Astrocyte (in vitro differentiated cells and primary cell): ENCODE measurements at places on chromosomes 3 and 15. TPM values are rescaled to one million over a fixed set of nuclear protein-coding genes. Genes with fewer than 3 reads are reported as not detected.

The TLNRD1 gene
- total RNA-seq = 24.2 and 24.3 TPM in 2 replicates

The KCNMB3 gene
- 0.75 and 1.7 TPM in 2 replicates for total RNA-seq

The KBTBD13 gene
- total RNA-seq = not detected in 2 replicates

The CRABP1 gene
- 0.30 TPM in 1 of 2 replicates, not detected in the other for total RNA-seq

The SLC6A11 gene
- total RNA-seq = 0.34 and 0.36 TPM in 2 replicates

The CSK gene
- 45.4 and 49.8 TPM in 2 replicates for total RNA-seq

The TMIE gene
- 0.34 and 0.53 TPM in 2 replicates for total RNA-seq

The ACSBG1 gene
- total RNA-seq = not detected in 2 replicates

The GOLGA6D gene
- total RNA-seq = not detected in 2 replicates

The ZNF717 gene
- 2.4 and 2.7 TPM in 2 replicates for total RNA-seq

The CAPN3 gene
- 0.38 and 0.57 TPM in 2 replicates for total RNA-seq

The WDR73 gene
- 22.1 and 23.9 TPM in 2 replicates for total RNA-seq

The NOX5 gene
- 0.09 and 0.14 TPM in 2 replicates for total RNA-seq

The OXTR gene
- 2.2 and 3.0 TPM in 2 replicates for total RNA-seq

The TAGLN3 gene
- total RNA-seq = 7.9 and 8.7 TPM in 2 replicates

The PARP15 gene
- total RNA-seq = 0.09 and 0.22 TPM in 2 replicates

The LTF gene
- not detected in 2 replicates for total RNA-seq

The ZMAT3 gene
- 89.1 and 89.6 TPM in 2 replicates for total RNA-seq

The AHSG gene
- not detected in 2 replicates for total RNA-seq

The SI gene
- total RNA-seq = not detected in 2 replicates

The CACNA1D gene
- 0.41 and 0.55 TPM in 2 replicates for total RNA-seq

The ZNF710 gene
- 26.9 and 27.2 TPM in 2 replicates for total RNA-seq

The COL7A1 gene
- 25.8 and 28.7 TPM in 2 replicates for total RNA-seq

The GABRG3 gene
- 0.54 and 0.77 TPM in 2 replicates for total RNA-seq

The GPR160 gene
- total RNA-seq = 0.79 and 1.4 TPM in 2 replicates

The SGO1 gene
- 1.9 and 3.0 TPM in 2 replicates for total RNA-seq

The IQCH gene
- total RNA-seq = 1.9 and 2.7 TPM in 2 replicates

The LRTM1 gene
- total RNA-seq = not detected in 2 replicates

The ENTPD3 gene
- 0.53 and 0.75 TPM in 2 replicates for total RNA-seq

The FBLN2 gene
- total RNA-seq = 36.6 and 57.3 TPM in 2 replicates

The LCTL gene
- total RNA-seq = 12.8 and 13.2 TPM in 2 replicates

The BCL6 gene
- 46.0 and 46.2 TPM in 2 replicates for total RNA-seq

The GOLGA6L10 gene
- 0.12 and 0.30 TPM in 2 replicates for total RNA-seq

The RNF111 gene
- 33.2 and 44.1 TPM in 2 replicates for total RNA-seq

The HTR3C gene
- not detected in 2 replicates for total RNA-seq

The CYP1A2 gene
- not detected in 2 replicates for total RNA-seq
